ENCODE measurements at places on chromosomes 12 and 14.

- no peak for DNase-seq
Measured at GRCh38 chr14:80549141-80549540, 337.8 kb upstream of the DIO2 start.

DNA sequence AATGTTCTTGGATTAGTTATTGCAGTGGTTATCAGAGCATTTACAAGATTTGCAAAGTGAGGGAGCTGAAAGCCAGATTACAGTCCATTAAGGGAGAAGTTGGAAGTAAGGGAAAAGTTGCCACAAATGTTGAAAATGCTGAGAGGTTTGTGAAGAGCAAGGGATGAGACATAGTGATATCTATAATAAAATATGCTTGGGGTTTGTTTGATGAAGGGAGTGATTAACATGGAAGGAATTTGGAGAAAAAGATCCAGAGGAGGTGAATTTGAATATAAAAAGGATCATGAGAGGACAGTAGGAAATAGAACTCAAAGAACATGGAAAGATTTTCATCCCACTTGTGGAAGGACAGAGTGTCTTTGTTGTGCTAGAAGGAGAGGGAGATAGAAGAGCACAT is 19.3 kb upstream of the CCER1 start:
- peak; percentile 70 for DNase-seq

DNA sequence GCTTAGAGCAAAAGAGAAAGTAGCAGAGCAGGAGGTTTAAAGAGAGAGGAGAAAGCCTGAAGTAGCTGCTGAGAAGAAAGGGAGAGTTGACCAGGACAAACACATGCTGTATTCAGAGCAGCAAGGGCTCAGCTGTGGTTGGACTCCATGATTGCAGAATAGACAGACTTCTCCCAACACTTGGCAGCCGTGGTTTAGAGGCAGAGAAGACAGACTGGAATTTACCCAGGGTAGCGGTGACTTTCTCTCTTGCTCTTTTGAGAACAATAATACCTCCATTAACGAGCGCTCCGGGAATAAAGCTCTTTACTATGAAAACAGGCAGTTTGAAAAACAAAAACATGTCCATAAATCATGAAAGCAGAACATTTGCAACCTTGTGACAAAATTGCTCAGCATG is 21.4 kb upstream of the IGF1 start:
- peak; percentile 5 for DNase-seq

- no peak for DNase-seq
Measured at GRCh38 chr12:130192642-130193345, 30.5 kb downstream of the FZD10 start.

DNA sequence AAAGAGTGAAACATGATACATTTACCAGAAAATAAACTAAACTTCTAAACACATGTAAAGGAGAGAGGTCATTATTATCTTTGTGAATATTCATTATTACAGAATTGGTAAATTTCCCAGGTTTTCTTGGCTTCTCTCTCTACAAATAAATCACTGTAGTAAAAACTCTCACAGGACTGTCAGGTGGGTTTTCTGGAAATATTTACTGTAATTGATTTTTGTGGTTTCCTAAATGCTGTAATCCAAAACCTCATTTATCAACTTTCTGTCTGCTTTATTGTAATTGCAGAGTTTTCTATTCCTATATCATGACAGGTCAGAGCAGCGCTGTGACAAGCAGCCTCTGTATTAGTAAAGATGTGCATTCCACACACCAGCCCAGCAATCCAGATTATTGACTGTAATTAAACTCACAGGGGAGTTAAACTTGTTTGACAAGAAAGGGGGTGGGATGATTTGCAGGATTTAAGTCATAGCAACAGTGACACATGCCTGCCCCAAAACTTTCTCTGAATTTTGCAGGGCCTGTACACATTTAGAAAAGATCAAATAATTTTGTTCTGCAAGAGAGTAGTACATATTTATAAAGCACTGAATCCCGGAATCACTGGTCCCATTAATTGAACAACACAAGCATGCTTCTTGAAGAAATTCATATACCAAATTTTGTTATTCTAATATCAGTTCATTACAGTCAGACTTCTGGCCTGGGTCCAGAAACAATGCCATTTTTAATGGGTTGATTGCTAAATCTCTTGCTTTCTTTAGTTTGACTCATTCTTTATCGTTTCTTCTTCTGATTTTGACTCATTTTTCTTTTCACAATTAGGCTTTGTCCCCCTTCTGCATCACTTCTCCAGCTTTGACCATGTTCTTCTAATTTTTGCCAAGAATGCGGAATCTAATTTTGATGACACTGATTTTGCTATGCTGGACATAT is 42.2 kb downstream of the PTPRO start:
- DNase-seq, result peak; percentile 26

- no peak for DNase-seq
Measured at GRCh38 chr12:42187799-42188198, 43.1 kb upstream of the GXYLT1 start.

GRCh38 chr12:69022674-69023073 is 89.7 kb upstream of the CPM start:
- no peak for DNase-seq

- DNase-seq, result no peak
Measured at GRCh38 chr14:95047754-95048153, 109.6 kb downstream of the DICER1 start.

- peak; percentile 71 for DNase-seq
Measured at GRCh38 chr14:75132382-75133086, 5.7 kb upstream of the NEK9 start.

GRCh38 chr14:32761381-32761968 is 177.2 kb upstream of the NPAS3 start:
- peak; percentile 32 for DNase-seq

DNA sequence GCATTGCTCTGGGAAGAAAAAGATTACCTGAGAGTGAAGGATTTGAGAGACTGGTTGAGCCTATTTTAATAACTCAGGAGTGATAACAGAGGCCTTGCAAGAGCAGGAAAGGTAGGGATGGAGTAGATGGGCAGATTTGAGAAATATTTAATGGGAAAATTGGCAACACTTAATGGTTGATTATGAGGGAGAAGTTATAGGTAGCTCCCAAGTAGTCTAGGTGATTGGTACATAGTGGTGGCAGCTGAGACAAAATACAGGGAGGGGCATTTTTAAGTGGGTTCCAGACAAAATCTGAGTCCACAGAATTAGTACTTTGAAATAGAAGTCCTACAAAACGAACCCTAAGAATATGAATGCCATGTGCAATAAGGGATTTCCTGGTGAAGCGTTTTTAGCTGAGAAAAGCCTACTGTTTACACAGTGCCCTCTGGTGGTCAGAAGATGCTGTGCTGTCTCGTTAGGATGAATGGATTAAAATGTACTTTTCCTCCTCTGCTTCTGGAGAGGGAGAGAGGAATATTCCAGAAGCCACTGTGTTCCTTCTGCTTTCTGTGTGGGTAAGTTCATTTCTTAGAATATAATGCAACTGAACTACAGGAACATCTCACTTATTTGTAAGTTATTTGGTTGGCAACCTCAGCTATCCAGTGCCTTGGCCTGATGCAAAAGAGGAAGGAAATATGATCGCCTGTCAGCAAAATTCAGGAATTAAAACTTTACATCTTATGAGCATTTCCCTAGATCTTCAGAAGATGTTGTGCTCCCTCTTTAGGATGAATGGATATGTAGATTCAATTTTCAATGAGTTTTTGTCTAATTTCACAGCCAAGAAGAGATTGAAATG is 6.5 kb downstream of the ZBTB1 start:
- DNase-seq, result peak; percentile 64

DNA sequence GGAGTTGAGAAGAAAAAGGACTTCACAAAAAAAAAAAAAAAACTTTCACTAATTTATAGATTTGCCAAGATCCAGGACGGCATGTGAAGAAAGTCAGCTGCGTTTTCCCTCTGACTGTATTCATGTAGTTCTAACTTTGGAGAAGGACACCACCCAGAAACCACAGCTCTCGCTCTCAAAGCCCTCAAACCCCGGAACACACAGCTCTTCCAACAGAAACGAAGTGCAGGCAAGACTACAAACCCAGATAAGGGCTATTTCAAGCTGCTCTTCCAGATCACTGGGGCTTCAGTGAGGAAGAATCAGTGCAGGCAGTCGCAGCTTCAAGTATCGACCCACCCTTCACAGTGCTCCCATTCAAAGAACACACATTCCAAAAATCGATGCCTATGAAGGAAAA is 13.2 kb downstream of the KCNH5 start:
- DNase-seq, result peak; percentile 71

DNA sequence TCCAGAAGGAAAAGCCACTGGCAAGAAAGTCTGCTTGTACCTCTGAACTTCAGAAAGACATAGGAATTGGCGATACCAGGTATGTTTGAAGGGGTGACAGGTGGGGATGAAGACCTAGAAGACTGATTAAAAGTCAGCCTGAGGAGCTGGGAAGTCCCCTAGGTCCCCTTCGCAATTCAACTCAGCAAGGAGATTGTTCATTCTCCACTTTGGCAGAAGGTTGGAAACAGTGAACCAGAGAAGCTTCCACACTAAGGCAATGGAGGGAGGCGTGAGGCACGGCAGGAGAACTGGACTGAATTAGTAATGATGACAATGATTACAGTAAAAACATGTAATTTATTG is 240.3 kb upstream of the TMPO start:
- DNase-seq, result no peak

DNA sequence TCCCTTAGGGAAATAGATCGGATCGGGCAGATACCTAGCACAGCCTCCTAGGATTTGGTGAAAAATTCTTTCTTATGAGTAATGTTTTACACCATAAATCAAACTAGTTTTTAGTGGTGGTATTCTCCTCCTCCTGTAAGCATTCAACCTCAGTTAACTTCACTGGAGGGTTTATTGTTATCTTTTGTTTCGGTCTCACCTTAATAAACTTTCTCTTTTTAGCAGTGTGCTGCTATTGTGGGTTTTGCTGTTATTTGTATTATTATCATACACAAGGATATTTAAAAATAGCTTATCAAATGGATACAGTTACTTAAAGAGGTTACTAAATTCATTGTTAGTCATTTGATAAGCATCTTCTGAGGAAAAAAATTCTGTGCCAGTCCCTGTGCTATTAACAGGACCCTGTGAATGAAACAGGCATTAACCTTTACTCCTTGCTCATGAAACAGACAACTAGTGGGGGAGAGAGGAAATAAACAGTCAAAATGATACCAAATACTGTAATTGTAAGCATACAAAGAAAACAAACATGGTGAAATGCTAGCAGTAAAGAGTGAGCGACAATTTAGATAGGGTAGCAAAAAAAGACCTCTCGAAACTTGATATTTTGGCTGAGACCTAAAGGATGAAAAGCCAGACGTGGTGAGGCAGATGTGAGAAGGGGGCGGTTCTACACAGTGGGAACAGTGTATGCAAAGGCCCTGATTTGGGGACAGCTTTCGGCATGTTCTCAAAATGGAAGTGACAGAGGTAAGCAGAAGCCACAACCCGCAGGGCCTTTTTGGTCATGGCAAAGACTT is 178.7 kb upstream of the SOX5 start:
- DNase-seq, result no peak

- DNase-seq, result no peak
Measured at GRCh38 chr14:80152166-80152565, 59.1 kb downstream of the DIO2 start.

DNA sequence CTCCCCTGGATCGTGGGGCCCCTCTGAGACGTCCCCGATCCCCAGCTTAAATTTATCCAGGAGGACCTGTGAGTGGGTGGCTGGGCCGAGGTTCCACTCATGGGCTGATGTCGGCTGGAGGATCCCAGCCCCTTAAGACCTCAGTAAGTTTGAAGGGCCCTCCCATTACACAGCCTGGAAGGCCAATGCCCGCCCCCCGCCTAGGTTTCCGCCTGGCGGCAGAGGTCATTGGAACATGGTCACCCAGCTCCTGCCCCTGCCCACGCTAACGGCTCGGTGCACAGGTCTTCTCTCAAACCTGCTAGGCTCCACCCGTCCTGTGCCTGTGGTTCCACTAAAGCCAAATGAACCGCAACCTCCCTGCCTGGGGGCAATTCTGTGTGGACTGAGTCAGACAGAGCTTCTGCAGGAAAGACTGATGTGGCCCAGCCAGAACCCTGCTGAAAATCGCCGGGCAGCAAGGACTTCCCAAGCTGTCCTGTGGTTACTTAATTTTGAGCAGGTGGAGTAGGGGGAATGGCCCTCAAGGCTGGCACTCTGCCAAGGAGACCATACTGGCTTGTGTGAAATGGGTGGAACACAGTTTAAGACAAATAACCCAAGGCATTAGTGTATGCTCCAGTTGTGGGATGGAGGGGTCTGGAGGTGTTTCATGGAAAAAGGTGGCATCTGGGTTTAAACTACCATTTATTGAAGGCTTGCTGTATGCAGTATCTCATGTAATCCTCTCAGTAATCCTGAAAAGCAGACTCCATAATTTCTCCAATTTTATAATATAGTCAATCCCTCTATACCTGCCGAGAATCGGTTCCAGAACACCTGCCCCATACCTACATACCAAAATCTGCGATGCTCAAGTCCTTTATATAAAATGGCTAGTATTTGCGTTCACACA is 903 bp upstream of the NT5DC3 start:
- DNase-seq, result peak; percentile 74

DNA sequence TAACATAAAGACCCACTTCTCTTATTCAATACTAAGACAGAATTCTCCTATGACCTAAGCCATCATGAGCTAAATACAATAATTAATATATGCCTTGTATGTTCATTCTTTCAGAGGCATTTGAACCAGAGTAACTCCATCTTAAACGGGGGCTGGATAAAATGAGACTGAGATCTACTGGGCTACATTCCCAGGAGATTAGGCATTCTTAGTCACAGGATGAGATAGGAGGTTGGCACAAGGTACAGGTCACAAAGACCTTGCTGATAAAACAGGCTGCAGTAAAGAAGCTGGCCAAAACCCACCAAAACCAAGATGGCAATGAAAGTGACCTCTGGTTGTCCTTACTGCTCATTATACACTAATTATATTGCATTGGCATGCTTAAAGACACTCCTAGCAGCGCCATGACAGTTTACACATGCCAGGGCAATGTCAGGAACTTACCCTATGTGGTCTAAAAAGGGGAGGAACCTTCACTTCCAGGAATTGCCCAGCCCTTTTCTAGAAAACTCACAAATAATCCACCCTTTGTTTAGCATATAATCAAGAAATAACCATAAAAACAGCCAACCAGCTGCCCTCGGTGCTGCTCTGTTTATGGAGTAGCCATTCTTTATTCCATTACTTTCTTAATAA is 260.7 kb downstream of the SSPN start:
- peak; percentile 12 for DNase-seq

DNA sequence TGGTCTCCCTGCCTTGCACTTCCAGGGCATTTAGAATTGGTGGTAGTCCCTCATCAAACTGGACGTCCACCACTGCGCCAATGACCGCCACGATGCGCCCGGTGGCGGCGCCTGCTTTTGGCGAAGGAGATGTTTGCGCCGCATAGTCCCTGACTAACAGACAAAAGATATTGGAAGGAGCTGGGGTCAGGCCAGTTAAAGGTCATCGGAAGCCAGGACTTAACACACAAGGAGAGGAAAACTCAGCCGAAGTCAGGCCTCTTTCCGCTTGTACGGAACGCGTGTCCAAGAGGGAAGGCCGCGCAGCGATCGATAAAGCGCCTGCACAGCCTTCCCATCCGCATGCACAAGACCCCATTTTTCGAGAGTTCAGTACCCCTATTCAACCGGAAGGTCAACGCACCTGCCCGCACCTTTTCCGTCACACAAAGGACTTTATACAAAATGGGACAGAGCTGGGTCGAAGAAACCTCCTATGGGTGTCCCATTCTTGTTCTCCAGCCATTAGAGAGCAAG is 525 bp downstream of the ATP5F1B start:
- no peak for DNase-seq
